Suprapubic skin (tissue), 4 donors: ENCODE measurements at places on chromosomes 11 and 22.

DNA sequence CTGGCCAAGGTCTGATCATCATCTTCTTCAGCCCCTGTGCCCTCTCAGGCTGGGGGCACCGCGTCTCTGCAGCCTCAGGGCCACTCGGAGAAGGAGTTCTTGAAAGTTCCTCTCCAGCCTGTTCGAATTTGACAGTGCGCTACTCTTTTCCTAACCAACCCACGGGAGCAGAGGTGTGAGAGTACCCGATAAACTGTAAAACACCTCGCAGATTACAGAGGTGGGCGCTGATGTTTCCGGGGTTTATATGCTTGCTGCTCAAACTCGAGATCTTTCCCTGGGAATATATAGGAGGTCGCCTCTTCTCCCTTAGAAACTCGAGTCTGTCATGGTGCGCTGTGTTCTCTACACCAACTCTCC, 515 bp downstream of the CTR9 start:
- no peak for DNase-seq

GRCh38 chr22:28600546-28601143, 79.0 kb downstream of the TTC28 start:
- DNase-seq: no peak

DNA sequence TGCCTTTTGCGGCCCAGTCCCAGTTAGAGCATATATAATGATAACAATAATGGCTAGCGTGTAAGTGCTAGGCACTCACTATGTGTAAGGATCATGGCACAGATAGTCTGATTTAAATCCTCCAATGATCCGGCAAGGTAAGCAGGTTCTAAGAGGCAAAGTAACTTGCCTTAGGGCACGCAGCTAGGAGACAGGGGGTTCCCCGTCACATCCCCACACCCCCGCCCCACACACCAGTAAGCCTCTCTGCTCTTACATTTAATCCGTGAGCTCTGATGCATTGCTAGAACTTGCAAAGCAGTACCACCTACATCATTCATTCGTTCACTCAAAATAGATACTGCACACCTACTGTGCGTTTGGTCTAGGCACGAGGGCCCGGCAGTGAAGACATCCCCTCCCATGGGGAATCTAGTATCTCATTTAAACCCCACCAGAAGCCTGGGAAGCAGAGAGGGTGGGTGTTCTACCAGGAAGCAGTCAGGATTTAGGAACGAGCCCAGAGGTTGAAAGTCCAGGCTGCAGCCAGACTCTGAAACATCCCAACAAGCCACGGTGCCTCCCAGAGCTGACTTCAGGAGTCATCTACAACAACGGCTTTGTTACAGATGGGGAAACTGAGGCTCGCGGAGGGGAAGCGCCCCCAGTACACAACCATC, 20.6 kb downstream of the TMPRSS6 start:
- no peak for DNase-seq

- no peak for DNase-seq
Measured at GRCh38 chr11:34451053-34451452, 12.3 kb downstream of the CAT start.

GRCh38 chr11:132312161-132312560, 941.7 kb downstream of the NTM start:
- no peak for DNase-seq

GRCh38 chr11:12008790-12009616, 577 bp upstream of the DKK3 start:
- DNase-seq: peak; percentile 77

DNA sequence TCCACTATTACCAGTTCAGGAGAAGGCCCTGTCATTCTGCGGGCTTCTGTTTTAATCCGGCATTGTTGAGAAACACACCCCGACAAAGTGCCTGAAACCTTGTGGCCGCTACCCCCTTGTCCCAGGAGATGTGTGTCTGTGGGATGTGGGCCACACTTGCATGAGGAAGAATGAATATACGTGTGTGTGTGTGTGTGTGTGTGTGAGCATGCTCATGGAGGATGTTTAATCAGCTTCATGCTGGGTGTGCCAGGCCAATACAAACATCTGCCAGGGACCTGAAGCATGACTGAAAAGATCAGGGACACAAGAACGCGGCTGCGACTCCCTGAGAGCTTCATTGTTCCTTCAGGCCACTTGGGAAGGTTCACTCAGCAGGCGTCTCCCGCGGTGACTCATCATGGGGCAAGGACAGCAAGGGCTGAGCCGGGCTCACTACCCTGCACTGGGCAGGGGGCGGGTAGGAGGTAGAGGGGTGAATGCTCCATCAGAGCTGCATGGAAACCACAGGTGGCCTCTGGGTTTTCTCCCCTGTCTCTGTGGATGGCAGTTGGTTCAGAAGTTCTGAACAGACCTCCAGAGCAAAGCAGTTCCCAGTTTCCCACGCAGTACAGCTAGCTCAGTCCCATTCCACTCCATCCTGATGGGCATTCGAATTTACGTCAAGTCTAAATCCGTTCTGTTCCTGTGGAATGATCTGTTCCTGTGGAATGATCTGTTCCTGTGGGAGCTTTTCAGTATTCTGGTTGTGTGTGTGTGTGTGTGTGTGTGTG, 7.0 kb upstream of the MALAT1 start:
- peak; percentile 95 for DNase-seq

GRCh38 chr22:35601743-35602615, 15.2 kb downstream of the MB start:
- no peak for DNase-seq

DNA sequence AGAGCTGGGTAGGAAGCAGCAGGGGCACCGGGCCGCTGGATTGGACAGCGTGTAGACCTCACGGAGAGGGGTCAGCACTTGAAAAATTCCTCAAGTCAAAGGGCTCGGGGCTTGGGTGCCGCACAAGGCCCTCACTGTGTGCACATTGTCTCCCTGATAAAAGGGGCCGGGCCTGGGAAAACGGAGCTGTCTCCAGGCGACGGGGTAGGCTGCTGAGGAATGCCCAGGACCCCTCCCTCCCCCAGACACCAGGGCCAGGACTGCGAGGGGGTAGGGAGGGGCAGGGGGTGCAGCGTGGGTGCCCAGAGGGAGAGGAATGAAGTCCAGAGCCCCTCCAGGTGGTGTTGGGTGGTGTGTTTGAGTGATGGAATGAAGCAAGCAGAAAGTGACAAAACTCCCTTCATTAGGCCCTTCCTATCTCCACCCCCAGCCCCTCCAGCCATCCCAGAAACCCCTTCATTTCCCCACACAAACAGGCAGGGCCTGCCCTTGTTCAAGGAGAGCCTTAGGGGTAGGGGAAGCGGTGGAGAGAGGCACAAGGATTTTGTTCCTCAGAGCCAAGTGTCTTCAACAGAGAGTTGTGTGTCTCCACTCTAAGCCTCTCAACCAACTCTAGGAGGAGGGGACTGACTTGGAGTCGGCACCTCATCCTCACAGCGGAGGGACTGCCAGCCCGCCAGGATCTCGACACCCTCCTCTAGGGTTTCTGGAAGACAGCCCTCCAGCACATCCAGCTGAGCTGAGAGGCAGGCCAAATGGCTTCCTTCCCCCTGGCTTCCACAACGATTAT, 63.9 kb downstream of the SYN3 start:
- DNase-seq: no peak

GRCh38 chr11:12218909-12219308, 108.5 kb downstream of the MICAL2 start:
- no peak for DNase-seq

DNA sequence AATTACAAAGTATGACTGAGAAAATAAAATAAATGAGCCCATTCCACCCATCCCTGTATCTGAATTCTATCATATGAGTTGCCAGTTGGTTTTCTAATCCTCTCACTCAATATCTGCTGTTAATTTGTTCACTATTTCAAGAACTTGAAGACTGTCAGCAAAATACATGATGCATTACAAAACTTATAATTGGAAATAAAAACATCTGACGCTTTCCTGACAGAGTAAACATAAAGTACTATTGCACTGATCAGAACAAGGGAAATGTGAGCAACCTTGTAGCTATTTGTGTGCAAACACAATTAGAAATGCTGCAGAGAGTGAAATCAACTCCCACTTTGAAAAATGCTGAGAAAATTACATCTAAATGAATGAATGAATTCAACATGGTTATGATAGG, 97.1 kb downstream of the MPPED2 start:
- DNase-seq: no peak

GRCh38 chr11:86477495-86478155, 102.9 kb downstream of the CCDC81 start:
- no peak for DNase-seq

DNA sequence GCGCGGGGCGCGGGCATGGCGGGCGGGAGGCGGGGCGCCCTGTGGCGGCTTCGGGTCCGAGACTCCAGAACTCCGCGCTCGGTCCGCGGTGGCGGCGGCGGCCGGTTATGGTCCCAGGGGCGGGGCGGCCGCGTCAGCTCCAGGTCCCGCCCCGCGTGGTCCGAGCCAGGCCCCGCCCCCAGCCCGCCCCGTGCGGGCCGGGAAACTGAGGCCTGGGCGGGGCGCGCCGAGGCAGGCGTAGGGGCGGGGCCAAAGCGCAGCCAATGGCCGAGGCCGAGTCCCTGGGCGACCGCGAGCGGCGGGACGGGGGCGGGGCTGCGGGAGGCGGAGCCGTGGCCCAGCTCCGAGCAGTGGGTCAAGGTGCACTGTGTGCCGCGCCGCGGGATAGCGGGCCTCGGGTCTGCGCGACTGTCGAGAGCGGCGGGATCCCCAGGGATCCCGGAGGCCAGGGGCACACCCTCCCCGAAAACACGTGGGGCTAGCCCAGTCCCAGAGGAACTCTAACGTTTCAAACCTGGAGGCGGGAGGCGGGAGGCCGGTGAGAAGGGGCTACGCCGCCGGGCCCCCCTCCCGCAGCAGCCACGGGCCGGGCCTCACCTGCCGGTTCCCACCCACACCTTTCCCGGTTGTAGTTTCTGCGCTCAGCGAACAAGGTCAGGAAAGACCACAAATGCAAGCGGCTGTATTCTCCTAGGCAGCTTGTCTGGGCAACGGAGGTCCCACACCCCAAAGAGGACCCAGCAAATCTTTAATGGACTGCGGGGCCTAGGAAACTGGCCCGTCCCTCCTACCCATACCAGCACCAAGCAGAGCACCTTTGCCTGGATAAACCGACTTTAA, at the start of gene SLC25A1:
SLC25A1 (minus strand) TSS at position 80 of the 840 bp plus-strand sequence; CDS start at position 17, 63 bp downstream.
- DNase-seq: peak; percentile 91

GRCh38 chr22:26326803-26327202, 102.3 kb upstream of the ASPHD2 start:
- no peak for DNase-seq

GRCh38 chr11:7522546-7522945, 8.7 kb downstream of the PPFIBP2 start:
- DNase-seq: no peak

- DNase-seq: peak; percentile 74
Measured at GRCh38 chr11:2995893-2996554, 3.9 kb upstream of the NAP1L4 start.

DNA sequence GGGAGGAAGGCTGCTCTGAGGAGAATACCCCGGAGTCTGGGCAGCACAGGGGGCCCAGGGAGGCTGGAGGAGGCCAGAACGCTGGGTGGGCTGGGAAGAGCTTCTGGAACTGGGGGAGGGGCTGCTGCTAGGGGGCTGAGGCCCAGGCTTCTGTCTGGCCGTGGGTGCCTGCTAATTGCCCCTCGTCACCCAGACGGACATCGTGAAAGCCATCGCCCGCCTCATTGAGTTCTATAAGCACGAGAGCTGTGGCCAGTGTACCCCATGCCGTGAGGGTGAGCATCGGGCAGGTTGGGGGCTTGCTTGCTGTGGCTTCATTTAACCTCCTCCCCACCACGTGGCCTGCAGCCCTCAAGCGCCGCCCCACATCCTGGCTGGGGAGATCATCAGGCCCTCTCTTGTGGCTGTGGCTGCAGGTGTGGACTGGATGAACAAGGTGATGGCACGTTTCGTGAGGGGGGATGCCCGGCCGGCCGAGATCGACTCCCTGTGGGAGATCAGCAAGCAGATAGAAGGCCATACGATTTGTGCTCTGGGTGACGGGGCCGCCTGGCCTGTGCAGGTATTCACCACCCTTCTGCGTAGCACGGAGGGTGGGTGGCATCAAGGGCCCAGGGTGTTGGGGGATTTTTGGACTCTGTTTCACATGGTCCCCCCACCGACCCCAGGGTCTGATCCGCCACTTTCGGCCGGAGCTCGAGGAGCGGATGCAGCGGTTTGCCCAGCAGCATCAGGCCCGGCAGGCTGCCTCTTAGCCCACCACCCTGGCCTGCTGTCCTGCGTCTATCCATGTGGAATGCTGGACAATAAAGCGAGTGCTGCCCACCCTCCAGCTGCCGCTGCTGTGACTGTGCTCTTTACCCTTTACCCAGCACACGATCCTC, 5.2 kb downstream of the NDUFV1 start:
- DNase-seq: no peak

GRCh38 chr22:24965822-24966626, 13.5 kb downstream of the KIAA1671 start:
- DNase-seq: no peak

DNA sequence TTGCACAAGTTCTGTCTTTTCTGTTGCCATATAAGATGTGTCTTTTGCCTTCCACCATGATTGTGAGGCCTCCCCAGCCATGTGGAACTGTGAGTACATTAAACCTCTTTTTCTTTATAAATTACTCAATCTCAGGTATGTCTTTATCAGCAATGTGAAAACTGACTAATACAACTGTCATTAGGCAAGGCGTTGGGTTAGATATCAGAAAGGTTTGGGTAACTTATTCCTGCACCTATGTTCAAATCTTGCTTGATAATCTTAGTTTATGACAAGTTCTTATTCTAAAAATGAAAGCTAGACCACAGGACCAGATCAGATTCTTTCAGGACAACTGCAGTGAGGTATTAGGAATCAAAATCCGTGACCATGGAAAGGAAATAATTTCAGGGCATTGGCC, 160.6 kb upstream of the BDNF start:
- no peak for DNase-seq

- no peak for DNase-seq
Measured at GRCh38 chr11:125593114-125593820, 615 bp downstream of the STT3A start.

DNA sequence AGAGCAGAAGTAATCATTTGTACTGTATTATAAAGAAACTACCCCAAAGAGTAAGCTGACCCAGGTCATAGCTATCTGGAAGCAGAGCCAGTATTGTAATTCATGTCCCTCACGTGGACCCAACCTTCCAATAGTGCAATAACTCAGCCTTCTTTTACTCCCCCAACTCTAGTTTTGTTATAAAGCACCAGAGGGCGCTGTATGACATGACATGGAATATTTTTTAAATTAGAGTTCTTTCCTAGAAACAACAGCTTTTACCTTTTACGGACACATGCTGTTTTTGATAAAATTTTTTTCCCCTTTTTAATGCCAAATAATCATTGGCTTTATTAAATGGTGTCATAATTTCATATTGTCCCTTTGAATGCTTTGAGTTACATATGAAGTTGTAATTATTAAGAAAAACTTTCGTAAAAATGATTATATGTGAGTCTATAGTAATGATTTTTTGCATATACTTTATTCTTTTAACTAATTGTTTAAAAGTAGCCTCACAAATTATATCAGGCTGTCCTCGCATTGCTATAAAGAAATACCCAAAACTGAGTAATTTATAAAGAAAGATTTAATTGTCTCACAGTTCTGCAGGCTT, 76.9 kb downstream of the DKK3 start:
- DNase-seq: no peak

GRCh38 chr11:67439321-67440228, 2.1 kb upstream of the PTPRCAP start:
- no peak for DNase-seq
